ENCODE measurements at places on chromosomes 7 and 10. TPM values are rescaled to one million over a fixed set of nuclear protein-coding genes. Genes with fewer than 3 reads are reported as not detected.

DNA sequence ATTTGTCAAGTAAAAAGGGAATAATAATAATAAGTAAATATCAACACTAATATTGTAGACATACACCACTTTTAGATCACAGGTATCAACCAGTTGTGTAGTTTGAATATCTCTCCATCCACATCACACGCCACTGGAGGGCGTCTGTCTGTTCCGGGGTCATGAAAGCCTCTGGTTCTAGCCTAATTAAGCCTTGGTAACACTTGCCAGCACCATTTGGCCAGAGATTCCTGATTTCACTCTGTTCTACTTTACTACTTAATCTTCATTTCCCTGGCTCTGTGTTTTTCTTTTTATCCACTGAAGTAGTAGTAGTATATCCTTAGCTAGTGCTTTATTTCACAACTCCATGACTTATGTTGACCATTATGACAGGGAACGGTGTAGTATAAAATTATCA lies 285.6 kb upstream of the POM121L12 start:
- no peak for DNase-seq

TRIM73 gene
- 4.7 TPM for total RNA-seq

ECHDC3 gene
- total RNA-seq = 1.8 TPM

R3HCC1L gene
- total RNA-seq = 18.9 TPM

GRCh38 chr7:6197801-6198551 lies 74.4 kb downstream of the CYTH3 start:
- no peak for DNase-seq

DNA sequence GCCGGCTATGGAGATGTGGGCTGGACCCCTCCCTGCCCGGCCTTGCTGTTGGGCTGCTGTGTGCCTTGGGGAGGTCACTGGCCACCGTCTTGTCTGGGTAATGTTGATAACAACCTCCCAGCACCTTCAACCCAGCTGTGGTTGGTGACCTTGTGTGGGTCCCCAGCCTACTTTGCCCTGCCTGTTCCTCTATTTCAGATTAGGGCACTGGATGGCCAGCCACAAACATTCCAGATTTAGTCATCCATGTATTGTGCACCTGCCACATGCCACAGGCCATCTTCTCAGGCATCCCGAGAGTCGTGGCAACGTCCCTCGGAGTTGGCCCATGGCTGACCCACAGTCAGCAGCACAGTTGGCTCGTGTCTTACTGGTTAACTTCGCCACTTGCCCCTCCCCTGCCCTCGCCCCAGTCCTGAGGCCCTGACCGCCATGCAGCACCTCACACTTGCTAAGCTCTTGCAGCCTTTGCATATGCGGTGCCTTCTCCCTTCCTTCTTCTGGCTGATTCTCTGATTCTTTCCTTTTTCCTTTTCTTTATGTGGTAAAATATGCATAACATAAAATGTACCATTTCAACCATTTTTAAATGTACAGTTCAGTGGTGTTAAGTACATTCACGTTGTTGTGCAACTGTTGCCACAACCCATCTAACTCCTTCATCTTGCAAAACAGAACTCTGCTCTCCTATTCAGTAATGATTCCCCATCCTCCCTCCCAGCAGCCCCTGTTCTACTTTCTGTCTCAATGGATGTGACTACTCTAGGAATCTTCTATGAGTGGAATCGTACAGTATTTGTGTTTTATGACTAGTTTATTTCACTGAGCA lies 60.6 kb downstream of the PRF1 start:
- no peak for DNase-seq

- no peak for DNase-seq
Observed at GRCh38 chr10:99672884-99673283, 13.6 kb downstream of the ENTPD7 start.

DNA sequence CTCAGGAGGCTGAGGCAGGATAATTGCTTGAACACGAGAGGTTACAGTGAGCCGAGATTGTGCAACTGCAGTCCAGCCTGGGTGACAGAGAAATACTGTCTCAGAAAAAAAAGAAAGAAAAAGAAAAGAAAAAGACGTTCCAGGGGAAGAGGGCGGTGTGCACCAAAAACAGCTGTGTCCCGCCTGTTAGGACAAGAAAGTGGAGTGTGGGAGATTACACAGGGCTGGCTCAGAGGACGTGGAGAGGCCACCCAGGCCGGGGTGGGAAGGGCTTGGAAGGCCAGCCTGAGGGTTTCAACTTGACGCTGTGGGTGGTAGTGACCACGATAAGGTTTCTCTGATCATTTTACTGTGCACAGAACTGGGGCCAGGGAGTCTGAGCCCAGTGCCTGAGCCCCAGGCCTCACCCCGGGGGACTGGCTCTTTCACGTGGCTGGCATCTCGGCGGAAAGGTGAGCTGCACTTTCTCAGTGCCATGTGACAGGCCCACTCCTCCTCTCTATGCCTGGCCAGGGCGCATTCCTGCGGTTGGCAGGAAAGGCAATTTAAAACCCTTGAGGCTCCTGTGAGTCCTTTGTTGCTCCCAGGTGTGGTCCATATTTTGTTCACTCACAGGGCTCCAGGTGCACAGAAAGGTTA lies 13.9 kb downstream of the RHBDD2 start:
- DNase-seq = no peak

DNA sequence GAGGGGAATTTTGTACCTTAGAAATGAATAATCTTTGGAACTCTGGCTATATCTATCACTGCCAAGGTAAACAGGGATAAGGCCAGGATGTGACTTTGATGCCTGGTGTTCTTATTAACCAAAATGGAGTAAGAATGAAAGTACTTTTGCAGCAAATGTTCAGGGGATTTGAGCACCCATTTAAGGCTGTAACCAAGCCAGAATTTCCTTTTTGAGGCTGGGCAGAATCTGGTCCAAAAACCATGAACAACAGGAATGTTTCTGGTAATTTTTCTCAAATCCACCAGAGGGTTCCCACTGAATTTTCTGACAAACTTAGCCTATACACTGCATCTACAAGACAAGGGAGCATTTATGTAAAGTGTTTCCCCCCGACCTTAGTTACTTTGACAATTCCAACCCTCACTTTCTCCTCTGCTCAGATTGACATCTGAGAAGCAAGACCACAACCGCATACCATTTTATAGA lies 120.6 kb downstream of the BAMBI start:
- DNase-seq = no peak

NPTX2 gene
- not detected for total RNA-seq

TMEM139 gene
- total RNA-seq = 0.19 TPM

LAMB1 gene
- total RNA-seq = 0.46 TPM

DNA sequence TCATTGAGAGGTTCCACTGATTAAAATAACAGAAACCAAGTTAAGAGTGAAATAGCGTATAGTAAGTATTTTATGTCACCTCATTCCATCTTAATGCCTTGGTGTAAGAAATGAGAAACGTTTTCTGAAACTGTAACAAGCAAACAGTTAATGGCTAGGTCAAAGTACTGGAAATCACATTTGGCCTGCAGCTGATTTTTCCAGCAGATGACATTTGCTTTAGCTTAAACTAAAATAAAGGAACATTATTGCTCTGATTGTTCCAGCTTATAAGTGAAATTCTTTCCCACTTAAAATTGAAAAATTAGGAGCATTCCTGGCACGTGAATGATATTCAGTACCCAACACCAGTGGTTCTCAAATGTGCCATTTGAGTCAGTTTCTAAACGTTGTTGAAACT lies 213.6 kb upstream of the DPP6 start:
- DNase-seq = no peak

SYT15 gene
- total RNA-seq = 0.46 TPM

- DNase-seq = no peak
Observed at GRCh38 chr7:144528536-144529045, 125.1 kb upstream of the NOBOX start.

PNLIPRP1 gene
- total RNA-seq = 0.57 TPM

DNA sequence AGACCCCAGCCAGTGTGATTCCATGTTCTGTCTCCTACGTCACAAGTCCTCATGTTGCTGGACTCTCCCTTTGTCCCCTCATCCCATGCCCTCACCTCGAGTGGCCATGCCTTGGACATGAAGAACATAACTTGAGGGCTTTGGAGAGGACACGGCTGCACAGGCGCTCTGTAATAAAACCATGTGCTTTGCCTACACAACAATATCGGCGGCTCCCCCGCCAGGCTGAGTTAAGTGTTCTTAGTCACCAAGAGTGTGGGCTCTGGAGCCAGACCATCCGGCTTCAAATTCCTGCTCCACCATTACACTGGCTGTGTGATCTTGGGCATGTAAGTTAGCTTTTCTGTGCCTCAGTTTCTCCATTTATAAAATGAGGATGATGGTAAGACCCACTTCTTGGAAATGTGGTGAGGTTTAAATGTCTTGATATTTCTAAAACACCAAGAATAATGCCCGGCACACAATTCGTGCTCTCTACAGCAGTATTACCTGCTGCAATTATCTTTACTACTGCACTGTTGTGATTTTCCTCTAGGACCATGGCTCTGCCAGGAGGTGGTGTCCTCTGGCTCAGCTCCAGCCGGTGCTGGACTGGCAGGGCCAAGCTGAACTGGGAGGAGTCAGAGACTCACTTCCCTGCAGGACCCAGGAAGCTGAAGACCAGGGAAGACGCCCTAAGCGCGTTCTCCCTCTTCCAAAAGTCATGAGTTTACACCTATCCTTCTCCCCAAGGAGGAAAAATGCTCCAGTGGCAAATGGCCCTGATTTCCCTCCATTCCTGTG lies 15.7 kb downstream of the SLIT1 start:
- no peak for DNase-seq

DNA sequence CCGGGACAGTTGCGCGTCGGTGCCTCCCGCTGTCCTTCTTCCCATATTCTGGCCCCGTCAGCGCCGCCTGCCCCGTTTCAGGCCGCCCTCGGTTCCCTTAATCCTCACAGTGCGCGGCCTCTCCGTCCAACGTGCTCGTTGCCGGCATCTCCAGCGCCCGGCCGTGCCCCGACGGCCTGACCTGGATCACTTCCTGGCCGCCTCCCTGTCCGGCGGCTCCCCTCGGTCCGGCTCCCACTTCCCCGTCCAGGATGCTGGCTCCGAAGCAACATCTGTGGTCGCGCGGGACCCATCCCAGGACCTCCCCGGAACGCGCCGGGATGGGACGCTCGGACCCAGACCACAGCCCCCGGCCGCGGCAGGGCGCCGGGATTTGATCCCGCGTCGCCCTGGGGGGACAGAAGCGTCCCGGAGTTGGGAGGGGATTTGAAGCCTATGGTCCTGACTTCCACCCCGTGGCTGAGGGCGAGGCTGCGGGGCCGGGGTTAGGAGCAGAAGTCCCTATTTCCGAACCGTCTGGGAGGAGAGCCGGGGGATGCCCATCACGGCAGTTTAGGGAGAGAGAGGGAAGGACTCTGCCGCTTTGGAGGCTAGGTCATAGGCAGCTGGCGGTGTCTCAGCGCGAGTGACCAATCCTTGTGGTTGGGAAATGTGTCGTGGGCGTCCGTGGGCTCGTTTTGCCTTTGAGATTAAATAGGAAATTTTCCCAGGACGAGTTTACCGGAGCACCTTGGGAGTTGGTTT lies 53.8 kb downstream of the KCTD7 start:
- DNase-seq = no peak

- DNase-seq = no peak
Observed at GRCh38 chr10:74542077-74542476, 284.3 kb upstream of the KAT6B start.

SFTPA1 gene
- total RNA-seq = 3.1 TPM

SLC29A3 gene
- total RNA-seq = 5.0 TPM

- no peak for DNase-seq
Observed at GRCh38 chr7:93228302-93228701, 2.0 kb upstream of the HEPACAM2 start.

Data from activated T-cell treated with anti-CD3 and anti-CD28 coated beads, Interleukin-2, amount 50 U/mL, for 4 hours (primary cell).